ENCODE measurements at places on chromosomes 16 and 17. TPM values are rescaled to one million over a fixed set of nuclear protein-coding genes. Genes with fewer than 3 reads are reported as not detected.

Gene KRTAP4-4
- not detected for total RNA-seq

Gene FAM20A
- total RNA-seq: 0.14 TPM

Gene EFCAB13
- 9.2 TPM for total RNA-seq

Gene NHLRC4
- total RNA-seq: 1.5 TPM

Gene ITGB4
- 0.30 TPM for total RNA-seq

Gene NTN3
- 0.59 TPM for total RNA-seq

Gene DDX28
- 7.3 TPM for total RNA-seq

Gene NDEL1
- 50.5 TPM for total RNA-seq

Gene ZNF750
- total RNA-seq: not detected

Gene DOC2A
- total RNA-seq: not detected

Gene HOXB5
- total RNA-seq: not detected

Gene ABCA6
- 4.5 TPM for total RNA-seq

Gene CTRL
- under 0.01 TPM for total RNA-seq

Gene HP
- total RNA-seq: not detected

Gene KIF18B
- total RNA-seq: 3.2 TPM

Gene TMEM98
- 87.3 TPM for total RNA-seq

Gene ZC3H7A
- 68.0 TPM for total RNA-seq

Gene SEPTIN12
- not detected for total RNA-seq

Gene RNF135
- total RNA-seq: 6.8 TPM

Gene MT1F
- total RNA-seq: not detected

Gene RNFT1
- 22.0 TPM for total RNA-seq

All from smooth muscle cell of the umbilical artery (primary cell).